NCI-H1436 (cell line): ENCODE measurements at places on chromosomes 12 and 14.

DNA sequence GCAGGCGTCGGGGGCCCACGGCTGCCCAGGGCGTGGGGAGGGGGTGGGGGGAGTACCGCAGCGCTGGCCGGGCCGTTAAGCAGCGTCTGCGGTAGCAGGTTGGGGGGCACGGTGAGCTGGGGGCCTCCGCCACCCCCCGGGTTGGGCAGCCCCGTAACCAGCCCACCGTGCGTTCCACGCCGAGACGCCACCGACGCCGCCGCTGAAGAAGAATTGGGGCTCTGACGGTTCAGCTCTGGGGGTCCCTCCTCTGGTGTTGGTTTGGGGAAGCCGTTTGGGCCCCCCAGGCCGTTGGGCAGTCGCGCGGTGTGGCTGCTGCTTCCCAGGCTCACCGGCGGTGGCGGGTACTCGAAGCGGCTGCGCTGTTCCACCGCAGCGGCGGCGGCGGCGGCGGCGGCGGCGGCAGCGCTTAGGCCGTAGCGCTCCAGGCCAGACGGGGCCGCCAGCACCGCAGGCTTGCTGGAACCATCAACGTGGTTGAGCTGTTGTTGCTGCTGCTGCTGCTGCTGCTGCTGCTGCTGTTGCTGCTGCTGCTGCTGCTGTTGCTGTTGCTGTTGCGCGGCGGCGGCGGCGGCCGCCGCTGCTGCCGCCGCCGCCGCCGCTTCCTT lies 1.5 kb downstream of the IRF2BPL start:
- DNase-seq: no peak

GRCh38 chr14:63922696-63923421 lies 70.1 kb downstream of the SYNE2 start:
- no peak for DNase-seq

DNA sequence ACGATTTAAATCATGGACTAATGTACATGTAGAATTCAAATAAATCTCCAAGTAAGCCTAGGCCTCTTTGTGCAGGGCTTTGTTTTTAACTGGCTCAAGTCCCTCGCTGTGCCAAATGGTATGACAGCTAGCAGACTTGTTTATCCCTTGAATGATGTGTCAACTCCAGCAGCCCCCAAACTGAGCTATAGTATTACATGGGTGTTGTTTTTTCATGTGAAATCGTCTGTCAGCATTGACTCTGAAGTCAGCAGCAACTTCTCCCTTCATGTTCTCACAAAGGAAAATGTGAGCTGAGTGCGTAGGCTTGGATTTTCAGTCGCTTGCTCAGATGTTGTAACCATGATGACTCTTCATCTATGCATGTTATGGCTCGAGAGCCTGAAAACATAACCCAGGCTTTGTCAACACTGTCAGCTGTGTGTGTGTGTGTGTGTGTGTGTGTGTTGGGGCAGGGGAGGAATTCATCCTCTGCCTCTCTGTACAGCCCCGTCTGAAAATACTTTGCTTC lies 73.3 kb downstream of the PTHLH start:
- no peak for DNase-seq

GRCh38 chr14:77144412-77145115 lies 3.0 kb upstream of the ZDHHC22 start:
- DNase-seq: no peak

GRCh38 chr14:50212726-50213125 lies 18.7 kb downstream of the SOS2 start:
- DNase-seq: no peak

GRCh38 chr12:98578392-98578791 lies 15.1 kb upstream of the SLC25A3 start:
- DNase-seq: no peak

- DNase-seq: no peak
Measured at GRCh38 chr14:67562025-67562775, 29.1 kb downstream of the PLEKHH1 start.

- DNase-seq: no peak
Measured at GRCh38 chr12:109721276-109721675, 7.7 kb downstream of the FAM222A start.

- DNase-seq: no peak
Measured at GRCh38 chr14:65035049-65035448, 48.4 kb downstream of the FNTB start.

DNA sequence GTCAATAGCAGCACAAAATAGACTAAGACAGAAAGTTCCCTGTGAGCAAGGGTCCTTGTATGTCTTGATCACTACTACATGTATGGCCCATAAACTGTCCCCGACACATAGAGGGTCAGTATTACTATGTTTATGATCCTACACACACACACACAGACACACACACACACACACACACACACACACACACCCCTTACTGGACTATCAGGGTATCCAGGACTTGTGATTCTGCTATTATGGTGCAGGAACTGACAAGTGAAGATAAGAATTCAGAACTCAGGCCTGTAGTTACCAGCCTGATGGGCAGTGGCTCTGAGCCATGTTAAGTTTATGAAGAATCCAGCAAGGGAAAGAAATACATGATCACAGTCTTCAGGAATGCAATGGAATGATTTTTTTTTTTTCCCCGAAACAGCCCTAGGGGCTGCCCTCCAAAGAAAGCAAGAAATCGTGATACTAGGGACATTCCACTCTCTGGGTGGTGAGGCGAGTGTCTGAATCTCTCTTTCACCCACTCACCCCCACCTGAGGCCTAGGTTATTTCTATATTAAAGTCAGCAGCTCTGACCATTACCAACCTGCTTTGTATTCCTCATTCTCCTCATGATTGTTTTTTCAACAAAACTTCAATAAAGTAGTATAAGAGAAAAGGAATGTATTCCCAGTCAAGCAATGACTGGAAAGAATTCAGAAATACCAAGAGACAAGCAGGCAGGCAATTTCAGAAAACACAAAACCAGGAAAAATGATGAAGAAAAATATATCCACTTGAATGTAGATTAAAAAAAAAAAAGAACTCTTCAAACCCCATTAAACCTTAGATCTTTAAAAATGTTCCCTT lies 105.8 kb downstream of the AVPR1A start:
- no peak for DNase-seq

- DNase-seq: no peak
Measured at GRCh38 chr12:4477129-4477528, 31.5 kb upstream of the FGF6 start.

DNA sequence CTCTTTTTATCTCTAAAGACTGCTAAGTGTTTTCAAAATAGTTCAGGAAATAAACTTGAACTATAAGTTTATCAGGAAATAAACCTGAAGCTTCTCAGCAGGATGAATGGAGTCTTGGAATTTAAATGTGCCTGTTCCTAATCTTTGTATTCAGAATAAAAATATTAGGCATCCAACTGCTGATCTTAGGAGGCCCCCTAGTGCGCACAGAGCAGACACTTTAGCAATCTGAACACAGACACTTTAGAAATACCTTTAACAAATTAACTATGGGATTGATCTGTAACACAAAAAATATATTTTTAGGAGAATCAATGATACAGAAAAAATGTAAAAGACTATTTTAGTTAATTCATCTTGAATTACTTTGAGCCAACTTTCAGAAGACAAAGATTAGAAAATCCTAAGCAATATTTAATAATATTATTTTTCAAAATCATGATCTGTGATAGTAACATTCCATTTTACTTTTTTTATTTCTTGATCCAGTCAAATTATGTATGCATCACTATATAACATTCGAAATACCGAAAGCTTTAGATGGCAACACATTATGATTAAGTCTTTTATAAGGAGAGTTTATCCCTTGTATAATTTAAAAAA lies 80.9 kb downstream of the SLC41A2 start:
- DNase-seq: peak; percentile 5

DNA sequence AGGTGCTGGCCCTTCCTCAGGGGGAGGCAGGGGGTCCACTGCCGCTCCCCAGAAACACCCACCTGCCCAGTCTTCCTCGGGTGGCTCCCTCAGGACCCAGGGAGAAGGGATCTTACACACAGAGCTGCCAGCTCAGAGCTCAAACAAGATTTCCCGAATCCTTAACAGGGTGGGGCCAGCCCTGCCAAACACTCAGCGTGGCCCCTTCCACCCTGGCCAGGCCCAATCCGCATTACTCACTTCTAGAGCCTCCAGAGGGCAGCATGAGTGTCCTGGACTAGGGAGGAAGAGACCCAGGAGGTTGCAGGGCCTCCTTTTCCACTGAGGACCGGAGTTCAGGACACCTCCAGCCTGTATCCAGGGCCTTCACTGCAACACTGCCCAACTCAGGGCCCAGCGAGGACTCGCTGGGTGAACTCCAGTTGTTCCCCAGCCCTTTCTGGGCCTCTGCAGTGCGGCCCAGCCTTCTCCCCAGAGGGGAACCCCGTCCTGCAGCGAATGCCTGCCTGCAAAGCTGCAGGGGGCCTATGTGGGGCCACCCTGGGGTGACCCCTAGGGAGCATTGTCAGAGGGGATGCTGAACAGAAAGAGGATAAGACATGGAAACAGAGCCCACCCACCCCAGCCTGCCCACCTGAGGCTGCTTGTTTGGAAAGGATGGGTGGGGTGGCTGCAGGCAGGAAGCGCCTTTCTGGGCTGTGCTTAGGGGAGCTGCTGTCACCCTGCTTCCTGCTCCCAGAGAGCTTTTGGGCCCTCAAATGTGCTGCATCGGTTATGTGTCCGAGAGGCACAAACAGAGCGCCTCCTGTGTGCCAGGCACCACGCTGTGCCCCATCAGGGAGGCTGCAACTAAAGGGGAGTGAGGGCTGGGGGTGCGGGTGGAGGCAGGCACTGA lies 43.8 kb downstream of the CCNK start:
- DNase-seq: no peak

- DNase-seq: no peak
Measured at GRCh38 chr12:108568338-108569154, 6.2 kb downstream of the ISCU start.

DNA sequence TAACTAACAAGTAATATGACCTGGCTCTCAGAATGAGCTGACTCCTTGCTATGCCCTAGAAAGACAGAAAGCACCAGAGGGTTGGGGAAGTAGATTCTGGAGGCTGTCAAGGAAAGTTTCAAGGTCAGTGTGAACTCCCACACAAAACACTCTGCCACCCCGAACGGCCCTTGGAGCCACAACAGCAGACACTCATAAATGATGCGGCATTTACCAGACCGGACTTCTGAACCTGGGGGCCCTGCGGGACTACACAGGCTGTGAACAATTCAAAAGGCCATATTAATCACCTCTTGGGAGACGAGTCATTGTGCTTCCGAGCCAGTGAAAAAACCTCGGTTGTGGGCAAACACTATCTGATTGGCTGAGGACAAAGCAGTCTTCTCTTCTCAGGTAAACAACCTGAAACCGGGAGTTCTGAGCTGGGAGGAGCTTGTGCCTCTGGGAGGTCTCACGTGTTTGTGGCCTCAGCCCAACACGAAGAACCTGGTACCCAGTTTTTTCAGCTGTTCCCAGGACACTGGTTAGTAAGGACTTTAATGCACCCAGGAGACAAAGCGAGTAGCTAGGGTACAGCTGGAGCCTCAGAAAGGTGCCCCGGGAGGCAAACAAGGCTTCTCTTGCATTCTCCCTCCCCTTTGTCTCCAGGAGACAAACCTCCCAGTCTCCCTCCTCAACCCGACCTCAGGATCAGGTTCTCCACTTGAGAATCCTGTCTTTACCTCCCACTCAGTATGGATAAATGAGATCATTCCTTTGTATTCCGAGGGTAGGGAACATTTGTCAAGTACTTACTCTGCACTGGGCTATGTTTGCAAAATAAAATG lies 35.3 kb downstream of the VWF start:
- no peak for DNase-seq

DNA sequence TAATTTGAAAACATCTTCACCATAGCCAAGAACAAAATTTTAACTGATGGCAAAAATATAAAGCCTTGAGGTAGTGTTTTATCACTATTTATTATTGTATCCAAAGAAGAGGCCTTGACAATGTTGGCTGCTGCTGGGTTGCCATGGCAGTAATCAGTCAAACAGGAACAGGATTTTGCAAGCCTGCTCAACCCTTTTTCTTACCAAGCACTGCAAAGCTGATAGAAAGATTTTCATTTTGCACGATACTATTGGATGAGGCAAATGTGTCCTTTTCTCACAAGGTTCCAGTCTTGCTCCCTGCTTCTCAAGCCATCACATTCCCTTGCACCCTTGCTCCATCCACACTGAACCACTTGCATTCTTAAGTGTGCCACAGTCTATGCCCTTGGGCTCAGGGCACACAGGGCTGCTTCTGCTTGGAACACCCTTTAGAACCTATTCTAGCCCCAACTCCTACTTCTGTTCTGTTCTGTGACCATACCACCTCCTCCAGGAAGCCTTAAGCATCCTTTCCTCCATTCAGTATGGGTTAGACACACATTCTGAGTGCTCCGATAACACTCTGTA lies 76.5 kb upstream of the AMIGO2 start:
- DNase-seq: no peak

DNA sequence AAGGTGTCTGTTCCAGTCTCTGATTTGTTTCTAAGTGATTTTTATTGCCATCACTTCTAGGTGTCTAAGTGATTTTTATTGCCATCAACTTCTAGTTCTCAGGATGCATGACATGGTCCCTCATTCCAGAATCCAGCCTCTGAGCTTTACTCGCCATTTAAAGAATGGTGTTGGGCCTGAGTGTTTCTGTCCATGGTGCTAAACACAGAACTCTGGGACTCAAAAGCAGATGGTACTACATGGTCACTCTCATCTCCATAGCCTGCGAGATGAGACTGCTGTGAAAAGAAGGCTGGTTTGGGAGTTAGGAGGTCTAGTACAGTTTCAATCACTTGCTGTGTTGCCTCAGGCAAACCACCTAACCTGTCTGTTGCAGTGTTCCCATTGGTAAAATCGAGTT lies 276.6 kb downstream of the NRXN3 start:
- no peak for DNase-seq

GRCh38 chr14:75453817-75454434 lies 26.1 kb downstream of the JDP2 start:
- DNase-seq: no peak

- DNase-seq: no peak
Measured at GRCh38 chr12:106192659-106193393, 54.1 kb upstream of the NUAK1 start.

DNA sequence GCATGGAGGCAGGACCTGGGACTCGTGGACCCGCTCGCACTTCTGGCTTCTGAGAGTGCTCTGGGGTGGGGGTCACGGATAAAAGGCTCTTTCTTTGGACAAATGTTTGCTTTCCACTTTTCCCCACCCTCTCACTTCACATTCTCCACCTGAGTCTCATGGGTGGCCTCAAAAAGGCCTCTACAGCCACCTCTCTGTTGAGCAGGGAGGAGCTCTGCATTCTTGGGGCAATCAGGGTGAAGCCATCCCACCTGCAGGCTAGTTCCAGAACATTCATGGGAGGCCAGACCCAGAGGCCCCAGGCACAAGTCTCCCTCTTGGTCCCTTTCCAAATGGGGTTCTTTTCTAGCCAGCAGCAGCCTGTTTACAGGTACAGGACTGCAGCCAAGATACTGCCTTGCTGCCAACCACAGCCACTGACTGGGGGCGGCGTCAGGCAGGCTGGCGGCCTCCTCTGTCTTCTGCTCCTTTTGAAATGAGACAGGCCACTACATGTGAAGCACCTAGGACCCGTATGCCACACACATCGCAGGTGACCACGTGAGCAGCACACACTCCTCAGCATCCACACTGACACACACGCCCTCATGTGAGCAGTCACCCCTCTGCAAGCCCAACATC lies 18.2 kb upstream of the CEBPE start:
- no peak for DNase-seq

- peak; percentile 78 for DNase-seq
Measured at GRCh38 chr14:103542605-103543088, 13.7 kb downstream of the TRMT61A start.

- DNase-seq: no peak
Measured at GRCh38 chr12:52522346-52523011, 2.3 kb upstream of the KRT5 start.

- DNase-seq: peak; percentile 77
Measured at GRCh38 chr12:114668151-114668885, 15.7 kb downstream of the TBX3 start.
